ENCODE measurements at places on chromosomes 5 and 9. TPM values are rescaled to one million over a fixed set of nuclear protein-coding genes. Genes with fewer than 3 reads are reported as not detected.

The ADGRD2 gene
- not detected for polyA plus RNA-seq

The CCIN gene
- polyA plus RNA-seq = 0.03 TPM

The LECT2 gene
- not detected for polyA plus RNA-seq

The EQTN gene
- polyA plus RNA-seq = 0.28 TPM

The IFNK gene
- not detected for polyA plus RNA-seq

The SPRY4 gene
- polyA plus RNA-seq = 2.0 TPM

The CDH10 gene
- not detected for polyA plus RNA-seq

The ZBTB6 gene
- 5.0 TPM for polyA plus RNA-seq

The MYMK gene
- polyA plus RNA-seq = not detected

GRCh38 chr5:62001640-62002039 lies 304.4 kb upstream of the KIF2A start:
- DNase-seq = no peak
- H3K4me3 ChIP-seq = no peak overlapping the region
- no peak overlapping the region for H3K27ac ChIP-seq
- H3K4me1 ChIP-seq = no peaks in the 10 kb centered on the region
- no peaks in the 10 kb centered on the region for H3K36me3 ChIP-seq

GRCh38 chr9:127786773-127787104 lies 905 bp downstream of the CDK9 start:
- peaks cover 63% of the 10 kb centered on the region for H3K4me1 ChIP-seq
- no peak for DNase-seq
- H3K4me3 ChIP-seq = peak overlapping the region; percentile 98

- peak overlapping the region; percentile 77 for H3K27ac ChIP-seq
- DNase-seq = no peak
- no peaks in the 10 kb centered on the region for H3K36me3 ChIP-seq
- no peaks in the 10 kb centered on the region for H3K27me3 ChIP-seq
- H3K4me1 ChIP-seq = peaks cover 31% of the 10 kb centered on the region
These were observed 96.7 kb upstream of the CHD1 start for GRCh38 chr5:99025298-99026045.

DNA sequence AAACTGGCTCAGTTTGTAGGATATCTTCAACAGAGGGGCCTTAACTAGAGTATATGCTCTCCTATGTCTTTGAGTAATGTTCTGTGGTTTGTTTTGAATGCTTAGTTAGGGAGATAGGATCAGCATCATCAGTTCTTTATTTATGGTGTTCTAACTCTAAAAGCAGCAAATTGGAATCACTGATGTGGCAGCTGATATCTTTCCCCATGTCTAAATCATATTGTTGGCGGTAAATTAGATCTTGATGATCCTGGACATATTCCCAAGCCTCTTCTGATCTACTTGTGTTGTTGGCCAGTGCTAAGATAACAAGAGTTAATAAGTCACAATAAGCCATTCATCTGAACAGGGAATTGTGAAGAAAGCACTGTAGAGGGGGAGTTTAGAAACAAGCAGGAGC lies 332.4 kb upstream of the DAB2 start:
- H3K27me3 ChIP-seq = no peaks in the 10 kb centered on the region
- no peaks in the 10 kb centered on the region for H3K4me1 ChIP-seq
- no peak overlapping the region for H3K4me3 ChIP-seq
- no peak overlapping the region for H3K27ac ChIP-seq
- no peaks in the 10 kb centered on the region for H3K36me3 ChIP-seq
- no peak for DNase-seq

DNA sequence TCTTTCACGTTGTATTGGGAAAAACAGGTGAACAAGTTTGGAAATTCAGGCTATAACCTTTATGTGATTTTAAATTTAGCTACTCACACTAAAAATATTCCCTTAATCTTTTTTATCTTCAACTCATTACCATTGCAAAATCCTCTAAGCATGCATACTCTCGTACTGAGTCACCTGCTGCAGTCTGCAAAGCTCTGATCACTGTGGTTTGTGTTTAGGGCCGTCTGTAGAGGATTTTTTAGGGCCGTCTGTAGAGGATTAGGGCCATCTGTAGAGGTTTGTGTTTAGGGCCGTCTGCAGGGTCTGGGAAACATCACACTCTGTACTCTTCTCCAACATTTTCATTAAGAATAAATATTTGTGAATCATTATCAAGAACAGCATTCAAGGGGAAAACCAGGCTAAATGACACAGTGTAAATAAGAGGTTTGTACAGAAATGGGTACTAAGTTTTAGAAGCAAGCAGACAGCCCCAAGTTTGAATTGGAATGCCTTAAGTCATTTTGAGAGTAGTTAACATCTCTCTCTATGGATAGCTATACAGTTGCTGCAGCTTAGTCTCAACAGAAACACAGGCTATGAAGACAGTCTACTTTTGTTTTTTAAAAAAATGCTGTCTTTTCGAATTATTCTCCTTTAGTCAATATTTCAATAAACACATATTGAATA lies 155.0 kb upstream of the TSLP start:
- H3K4me3 ChIP-seq = no peak overlapping the region
- H3K27me3 ChIP-seq = no peaks in the 10 kb centered on the region
- H3K27ac ChIP-seq = no peak overlapping the region
- no peaks in the 10 kb centered on the region for H3K4me1 ChIP-seq
- DNase-seq = no peak
- no peaks in the 10 kb centered on the region for H3K36me3 ChIP-seq

GRCh38 chr9:88313364-88314220 lies 74.7 kb upstream of the SPIN1 start:
- H3K4me3 ChIP-seq = no peak overlapping the region
- H3K4me1 ChIP-seq = no peaks in the 10 kb centered on the region
- H3K36me3 ChIP-seq = no peaks in the 10 kb centered on the region
- no peaks in the 10 kb centered on the region for H3K27me3 ChIP-seq
- H3K27ac ChIP-seq = no peak overlapping the region

GRCh38 chr9:111949919-111950318 lies 53.3 kb downstream of the UGCG start:
- DNase-seq = no peak
- H3K4me1 ChIP-seq = peaks cover 14% of the 10 kb centered on the region
- H3K27ac ChIP-seq = no peak overlapping the region
- H3K36me3 ChIP-seq = no peaks in the 10 kb centered on the region
- no peak overlapping the region for H3K4me3 ChIP-seq
- no peaks in the 10 kb centered on the region for H3K27me3 ChIP-seq

- H3K4me3 ChIP-seq = no peak overlapping the region
- no peaks in the 10 kb centered on the region for H3K4me1 ChIP-seq
- no peak for DNase-seq
- H3K27me3 ChIP-seq = no peaks in the 10 kb centered on the region
These were observed 105.6 kb downstream of the PLCXD3 start for GRCh38 chr5:41404757-41405156.

DNA sequence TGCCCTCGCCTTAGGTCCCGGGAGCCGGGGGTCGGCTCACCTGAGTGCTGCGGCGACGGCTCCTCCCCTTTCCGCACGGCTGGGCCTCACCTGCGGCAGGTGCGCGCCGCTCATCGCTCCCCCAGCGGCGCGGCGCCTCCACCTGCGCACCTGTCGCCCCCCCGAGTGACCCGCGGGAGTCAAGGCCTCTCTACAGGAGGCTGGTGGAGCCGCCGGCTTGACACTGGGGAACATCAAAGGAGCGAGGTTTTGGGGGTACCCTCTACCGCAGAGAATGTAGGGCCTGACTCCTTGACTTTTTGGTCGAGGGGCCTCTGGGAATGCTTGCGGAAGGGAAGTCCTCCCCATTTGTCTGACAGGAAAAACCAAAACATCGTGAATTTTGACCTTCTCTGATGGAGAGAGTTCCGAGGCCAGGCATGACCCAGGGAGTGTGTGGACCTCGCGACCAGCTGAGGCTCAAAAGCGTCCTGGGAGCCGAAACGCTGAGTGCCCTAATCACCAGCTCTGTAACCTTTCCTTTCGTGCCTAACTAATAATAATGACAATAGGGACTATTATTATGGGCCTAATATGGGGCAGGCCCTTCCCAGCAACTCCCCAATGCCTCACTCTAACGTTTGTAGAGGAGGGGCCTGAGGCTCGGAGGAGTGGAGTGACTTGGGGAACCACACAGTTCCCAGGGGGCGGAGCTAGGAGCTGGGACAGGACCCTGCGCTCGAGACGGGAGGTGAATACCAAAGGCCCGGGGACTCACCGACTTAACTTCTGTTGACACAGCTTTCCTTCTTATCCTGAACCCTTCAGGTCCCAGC lies 714 bp upstream of the IER5L start:
- H3K36me3 ChIP-seq = no peaks in the 10 kb centered on the region
- peaks cover 14% of the 10 kb centered on the region for H3K4me1 ChIP-seq
- peak overlapping the region; percentile 59 for H3K4me3 ChIP-seq
- H3K27me3 ChIP-seq = peaks cover 1% of the 10 kb centered on the region

- no peak for DNase-seq
- no peaks in the 10 kb centered on the region for H3K4me1 ChIP-seq
- H3K27me3 ChIP-seq = no peaks in the 10 kb centered on the region
- no peaks in the 10 kb centered on the region for H3K36me3 ChIP-seq
These were observed 62.1 kb upstream of the SPDL1 start for GRCh38 chr5:169521366-169521983.

DNA sequence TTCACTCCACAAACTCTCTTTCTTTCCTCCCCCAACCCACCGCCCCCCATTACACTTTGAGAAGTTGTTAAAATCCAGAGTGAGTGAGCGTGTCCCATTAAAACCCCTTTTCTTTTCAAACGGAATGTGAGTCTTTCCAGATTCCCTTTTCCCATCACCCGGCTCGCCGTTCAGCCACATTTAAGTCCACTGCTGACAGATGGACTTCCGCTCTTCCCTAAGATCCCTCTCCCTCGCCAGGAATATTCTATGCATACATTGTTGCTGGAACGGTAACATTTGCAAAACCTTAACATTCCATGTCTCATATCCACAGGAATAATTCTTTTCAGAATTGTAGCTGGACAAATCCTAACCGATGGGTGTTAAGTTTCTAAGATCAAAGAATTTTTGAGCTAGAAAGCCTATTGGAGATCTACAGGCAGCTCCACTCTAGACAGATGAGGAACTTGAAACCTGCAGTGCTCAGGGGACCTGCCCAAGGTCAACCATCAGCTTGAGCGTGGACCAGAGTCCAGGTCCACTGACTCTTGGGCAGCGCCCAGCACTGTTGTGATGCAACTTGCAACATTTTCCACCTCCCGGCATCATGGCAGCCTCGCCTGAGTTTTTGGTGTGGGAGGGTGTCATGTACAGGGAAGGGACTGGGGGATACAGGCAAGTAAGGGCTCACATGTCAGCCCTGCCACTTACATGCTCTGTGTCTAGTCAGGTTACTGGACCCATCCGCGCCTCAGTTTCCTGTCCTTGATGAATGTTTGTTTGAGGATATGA lies 500.1 kb downstream of the CCDC171 start:
- no peaks in the 10 kb centered on the region for H3K27me3 ChIP-seq
- no peaks in the 10 kb centered on the region for H3K36me3 ChIP-seq
- no peak overlapping the region for H3K4me3 ChIP-seq

DNA sequence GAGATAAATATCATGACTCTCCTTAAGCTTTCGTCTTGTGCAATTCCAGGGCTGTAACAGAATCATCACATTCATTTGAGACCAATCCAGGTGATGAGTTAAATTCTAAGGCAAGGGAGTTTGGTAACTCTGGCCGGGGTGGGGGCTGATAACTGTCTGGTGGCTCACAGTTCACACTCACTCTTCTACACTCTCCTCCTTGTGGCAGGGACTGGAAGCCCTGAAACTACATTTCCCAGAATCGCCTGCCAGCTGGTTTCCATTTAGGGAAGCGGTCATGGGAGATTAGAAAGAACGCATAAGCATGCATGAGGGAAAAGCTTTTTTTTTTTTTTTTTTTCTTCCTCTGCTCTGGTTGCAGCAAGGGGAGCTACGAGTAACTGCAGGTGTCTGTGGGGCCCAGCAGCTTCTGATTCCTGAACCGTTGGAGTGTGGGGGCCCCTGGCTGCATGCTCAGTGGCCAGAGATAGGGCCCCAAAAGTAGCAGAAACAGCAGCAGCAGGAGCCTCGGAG lies 154.8 kb upstream of the TBC1D2 start:
- no peaks in the 10 kb centered on the region for H3K27me3 ChIP-seq
- peaks cover 15% of the 10 kb centered on the region for H3K4me1 ChIP-seq
- no peak overlapping the region for H3K4me3 ChIP-seq

GRCh38 chr5:159655757-159656409 lies 260.4 kb upstream of the ADRA1B start:
- H3K4me3 ChIP-seq = no peak overlapping the region
- no peak overlapping the region for H3K27ac ChIP-seq
- H3K27me3 ChIP-seq = no peaks in the 10 kb centered on the region
- no peaks in the 10 kb centered on the region for H3K36me3 ChIP-seq

DNA sequence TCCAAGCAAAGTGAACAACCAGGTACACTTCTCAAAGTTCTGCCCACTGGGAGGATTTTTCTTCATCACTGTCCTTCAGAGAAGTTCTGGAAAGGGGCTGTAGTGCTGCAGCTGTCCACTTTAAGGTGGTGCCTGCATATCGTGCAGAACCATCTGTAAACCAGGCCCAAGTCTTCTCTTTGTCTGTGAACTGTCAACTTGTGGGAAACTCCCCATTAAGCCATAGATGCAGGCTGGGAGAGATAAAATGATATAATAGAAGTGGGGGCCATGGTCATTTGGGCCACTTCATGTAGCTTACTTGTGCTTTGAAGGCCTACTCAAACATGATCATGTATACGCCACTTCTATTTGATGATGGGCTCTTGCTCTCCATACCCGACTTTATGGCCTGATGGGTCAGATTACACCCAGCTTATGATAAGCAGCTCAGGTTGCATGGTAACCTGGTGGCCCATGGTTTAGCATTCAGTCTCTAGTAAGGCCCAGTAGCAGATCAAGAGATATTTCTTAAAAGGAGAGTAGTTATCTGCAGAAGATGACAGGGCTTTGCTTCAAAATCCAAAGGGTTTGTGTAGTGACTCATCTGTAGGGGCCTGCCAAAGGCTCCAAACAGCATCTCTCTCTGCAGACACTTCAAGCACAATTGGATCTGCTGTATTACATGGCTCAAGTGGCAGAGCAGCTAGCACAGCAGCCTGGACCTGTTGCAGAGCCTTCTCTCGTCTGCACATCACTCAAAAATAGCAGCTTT lies 15.7 kb upstream of the BTF3 start:
- no peaks in the 10 kb centered on the region for H3K27me3 ChIP-seq
- no peak overlapping the region for H3K27ac ChIP-seq
- H3K36me3 ChIP-seq = no peaks in the 10 kb centered on the region
- no peaks in the 10 kb centered on the region for H3K4me1 ChIP-seq
- no peak for DNase-seq

GRCh38 chr5:14424011-14424685 lies 157.4 kb upstream of the OTULINL start:
- no peaks in the 10 kb centered on the region for H3K27me3 ChIP-seq
- H3K4me3 ChIP-seq = no peak overlapping the region
- H3K27ac ChIP-seq = no peak overlapping the region
